ENCODE measurements at places on chromosomes 7 and 10. TPM values are rescaled to one million over a fixed set of nuclear protein-coding genes. Genes with fewer than 3 reads are reported as not detected.

DNA sequence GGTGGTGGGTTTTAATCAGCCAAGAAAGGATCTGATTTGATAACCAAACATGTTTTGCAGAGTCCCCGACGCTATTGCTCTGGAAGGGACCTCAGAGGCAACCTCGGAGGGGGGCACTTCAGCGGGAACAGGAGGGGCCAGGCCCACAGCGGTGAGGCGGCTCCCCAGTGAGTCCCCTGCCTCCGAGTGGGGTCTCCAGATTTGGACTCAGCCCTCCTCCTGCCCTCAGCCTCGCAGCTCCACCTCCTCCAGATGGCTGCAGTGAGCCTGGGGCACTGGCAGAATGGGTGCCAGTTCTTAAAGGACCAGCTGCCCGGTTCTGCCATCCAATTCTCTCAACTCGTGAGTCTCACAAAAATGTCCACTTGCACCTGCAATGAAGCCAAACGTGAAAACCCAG, 61.0 kb upstream of the NANOS1 start:
- H3K27me3 ChIP-seq = peaks cover 5% of the 10 kb centered on the region
- no peak for DNase-seq
- H3K4me3 ChIP-seq = no peak overlapping the region
- no peak overlapping the region for H3K27ac ChIP-seq
- no peaks in the 10 kb centered on the region for H3K4me1 ChIP-seq

DNA sequence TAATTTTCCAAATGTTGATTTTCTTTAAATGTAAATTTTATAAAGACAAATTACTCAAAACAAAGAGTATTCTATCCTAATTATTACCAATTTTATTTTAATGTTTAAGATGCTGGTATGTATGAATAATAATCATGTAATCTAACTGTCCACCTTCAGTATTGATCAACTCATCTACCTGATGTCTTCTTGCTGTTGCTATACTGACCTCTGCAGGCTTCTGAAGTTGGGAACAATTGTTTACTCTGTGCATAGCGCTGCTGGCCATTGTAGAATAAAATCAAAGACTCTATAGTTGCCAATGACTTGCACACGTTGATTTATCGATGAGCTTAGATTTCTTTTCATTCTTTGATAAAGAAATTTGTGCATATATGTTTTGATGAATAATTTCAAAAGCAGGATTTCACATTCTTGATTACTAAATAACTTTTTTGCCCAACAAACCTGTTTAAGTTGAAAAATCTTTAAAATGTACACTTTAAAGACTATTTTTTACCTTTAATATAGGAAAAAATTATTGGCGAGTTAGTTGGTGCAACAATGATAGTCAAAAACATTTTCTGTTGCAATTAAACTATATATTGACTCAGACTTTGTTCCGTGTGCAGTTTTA, 282.3 kb downstream of the TFEC start:
- H3K27me3 ChIP-seq = no peaks in the 10 kb centered on the region
- H3K4me1 ChIP-seq = peaks cover 4% of the 10 kb centered on the region
- H3K36me3 ChIP-seq = no peaks in the 10 kb centered on the region
- H3K4me3 ChIP-seq = no peak overlapping the region
- H3K27ac ChIP-seq = no peak overlapping the region

- H3K4me1 ChIP-seq = no peaks in the 10 kb centered on the region
- H3K36me3 ChIP-seq = no peaks in the 10 kb centered on the region
- no peak overlapping the region for H3K4me3 ChIP-seq
- no peak overlapping the region for H3K27ac ChIP-seq
- DNase-seq = no peak
Measured at GRCh38 chr7:135560631-135561030, 2.9 kb downstream of the NUP205 start.

DNA sequence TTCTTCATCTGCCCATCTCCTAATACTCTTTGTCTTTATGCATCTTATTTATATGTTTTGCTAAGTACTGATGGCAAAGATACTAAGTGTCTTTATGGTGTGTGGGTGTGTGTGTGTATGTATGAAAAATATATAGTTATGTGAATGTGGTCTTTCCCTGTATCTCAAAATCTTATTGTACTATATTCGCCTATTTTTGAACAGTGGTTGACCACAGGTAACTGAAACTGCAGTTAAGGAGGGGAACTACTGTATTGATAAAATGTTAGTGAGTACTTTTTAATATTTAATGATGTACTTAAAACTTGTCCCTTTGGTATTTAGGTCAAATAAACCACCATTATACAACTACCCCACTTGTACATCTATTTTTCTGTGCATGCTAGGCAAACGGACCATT, 85.9 kb downstream of the ADD3 start:
- no peak overlapping the region for H3K4me3 ChIP-seq
- H3K36me3 ChIP-seq = no peaks in the 10 kb centered on the region
- H3K27ac ChIP-seq = no peak overlapping the region
- peaks cover 18% of the 10 kb centered on the region for H3K4me1 ChIP-seq

DNA sequence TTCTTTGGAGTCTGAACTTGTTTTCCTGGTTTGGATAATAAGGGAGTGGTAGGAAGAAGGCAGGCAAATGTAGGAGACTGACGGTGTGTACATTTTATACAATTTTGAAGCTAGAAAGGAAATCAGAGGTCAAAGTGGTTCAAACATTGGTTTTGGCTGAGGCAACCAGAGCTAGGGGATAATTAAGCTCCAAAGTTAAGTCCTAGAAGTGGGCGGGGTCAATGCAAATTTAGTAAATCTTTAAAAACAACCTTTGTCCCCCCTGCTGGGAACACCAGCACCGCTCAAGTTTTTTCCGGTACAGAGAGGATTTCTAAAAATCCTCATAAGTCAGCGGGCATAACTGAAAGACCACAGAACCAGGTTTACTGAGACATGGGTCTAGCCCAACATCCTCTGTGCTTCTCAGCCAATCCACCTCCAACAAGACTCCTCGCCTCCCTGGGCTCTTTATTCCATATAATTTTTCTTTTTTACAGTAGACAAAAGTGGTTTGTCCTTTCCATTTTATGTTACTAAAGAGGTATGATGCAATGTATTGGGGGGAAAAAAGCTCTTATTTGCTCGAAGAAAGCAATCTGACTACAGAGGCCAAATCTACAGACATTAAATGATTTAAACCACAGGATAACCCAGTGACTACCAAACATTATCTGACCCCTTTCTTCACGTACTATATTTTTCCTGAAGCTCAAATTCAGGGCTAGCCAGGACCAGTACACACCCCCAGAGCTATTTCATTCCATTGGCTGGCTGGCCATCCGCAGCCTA, 1.6 kb downstream of the GLUD1 start:
- H3K27me3 ChIP-seq = no peaks in the 10 kb centered on the region
- H3K4me3 ChIP-seq = peak overlapping the region; percentile 93
- H3K4me1 ChIP-seq = peaks cover 52% of the 10 kb centered on the region
- H3K36me3 ChIP-seq = peaks cover 3% of the 10 kb centered on the region
- no peak for DNase-seq
- H3K27ac ChIP-seq = peak overlapping the region; percentile 95

- peaks cover 22% of the 10 kb centered on the region for H3K4me1 ChIP-seq
- H3K4me3 ChIP-seq = peak within 1 kb of the TSS; percentile 76
- H3K27ac ChIP-seq = peak within 1 kb of the TSS; percentile 76
Measured at GRCh38 chr10:13528875-13529713, at the start of gene BEND7. Gene BEND7 (minus strand): TSS chr10:13529014. CDS start chr10:13528533, 481 bp downstream.

DNA sequence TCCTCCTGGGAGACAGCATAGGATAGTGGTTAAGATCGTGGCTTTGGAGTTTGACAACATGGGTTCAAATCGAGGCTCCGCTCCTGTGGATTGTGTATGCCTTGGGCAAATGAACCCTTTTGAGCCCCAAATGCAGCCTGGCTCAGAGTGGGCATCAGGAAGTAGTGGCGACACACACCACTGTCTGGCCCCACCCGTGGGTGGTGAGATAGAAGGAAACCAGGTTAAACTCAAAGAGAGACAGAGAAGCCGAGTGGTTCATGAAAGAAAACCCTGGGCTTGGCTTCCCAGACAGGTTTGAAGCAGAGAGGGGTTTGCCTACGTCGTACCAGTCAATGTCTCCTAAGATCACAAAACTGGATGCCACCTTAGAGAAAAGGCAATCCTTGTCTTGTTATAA, 57.7 kb downstream of the PRTFDC1 start:
- no peak overlapping the region for H3K4me3 ChIP-seq
- H3K36me3 ChIP-seq = no peaks in the 10 kb centered on the region
- peak overlapping the region; percentile 95 for H3K27ac ChIP-seq
- H3K27me3 ChIP-seq = no peaks in the 10 kb centered on the region
- H3K4me1 ChIP-seq = peaks cover 60% of the 10 kb centered on the region

DNA sequence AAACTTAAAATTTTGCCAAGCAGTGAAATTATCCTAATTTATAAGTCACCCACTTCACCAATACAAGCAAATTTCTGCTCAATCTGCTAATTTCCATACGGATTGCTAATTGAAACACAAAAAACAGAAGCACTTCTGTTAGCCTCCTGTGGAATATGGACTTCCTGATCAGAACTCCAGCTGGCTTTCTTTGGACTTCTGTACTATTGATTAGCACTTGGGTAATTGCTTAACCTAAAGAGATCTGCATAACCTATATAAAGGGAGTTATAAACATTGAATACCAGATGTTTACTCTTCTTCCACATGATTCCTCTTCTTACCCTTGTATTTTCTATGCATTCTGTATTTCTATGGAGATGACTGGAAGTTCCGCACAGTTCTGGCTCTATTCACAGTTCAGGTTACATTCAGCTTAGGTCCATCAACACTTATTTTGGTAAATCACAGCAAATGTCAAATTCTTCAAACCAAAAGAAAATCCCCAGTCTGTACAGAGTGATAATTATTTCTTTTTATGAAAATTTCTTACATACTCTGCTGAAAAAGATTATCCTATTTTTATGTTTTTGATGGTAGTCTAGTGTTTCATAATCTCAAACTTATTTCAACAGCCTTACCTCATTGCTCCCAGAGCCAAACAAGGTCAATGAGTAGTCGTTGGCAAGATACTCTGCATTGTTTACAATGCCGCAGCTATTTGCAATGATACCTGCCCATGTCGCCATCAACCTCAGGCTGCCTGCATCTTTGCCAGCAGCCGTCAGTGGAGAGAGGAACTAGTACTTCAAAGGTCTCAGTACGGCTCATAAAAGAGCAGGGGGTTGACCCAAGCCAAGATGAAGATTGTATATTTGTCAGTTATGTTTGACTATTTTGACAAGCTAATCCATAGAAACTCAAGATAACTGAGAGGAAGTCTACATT, 225.6 kb downstream of the AHR start:
- H3K4me3 ChIP-seq = peak overlapping the region; percentile 54
- H3K27me3 ChIP-seq = no peaks in the 10 kb centered on the region
- no peak for DNase-seq

GRCh38 chr10:57218382-57218781, 857.3 kb upstream of the ZWINT start:
- no peak for DNase-seq
- no peak overlapping the region for H3K27ac ChIP-seq
- no peak overlapping the region for H3K4me3 ChIP-seq
- H3K36me3 ChIP-seq = no peaks in the 10 kb centered on the region

DNA sequence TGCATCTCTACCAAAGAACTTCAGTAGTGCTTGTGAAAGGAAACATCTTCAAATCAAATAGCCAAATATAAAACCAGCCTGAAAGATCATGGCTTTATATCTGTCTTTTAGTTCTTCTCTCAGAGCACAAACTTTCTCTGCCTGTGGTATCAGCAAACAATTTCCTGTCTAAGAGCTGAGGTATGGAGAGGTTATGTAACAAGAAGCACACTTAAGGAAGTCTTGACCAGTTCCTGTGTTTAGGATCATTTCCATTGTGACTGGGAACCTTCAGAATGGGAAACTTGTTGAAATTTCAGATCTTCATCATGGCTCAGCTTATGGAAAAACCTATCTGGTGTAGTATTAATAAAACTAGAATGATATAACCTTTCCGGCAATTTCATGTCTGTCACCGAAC, 148.8 kb downstream of the MBL2 start:
- peaks cover 12% of the 10 kb centered on the region for H3K4me1 ChIP-seq
- no peaks in the 10 kb centered on the region for H3K36me3 ChIP-seq
- no peak for DNase-seq
- H3K4me3 ChIP-seq = no peak overlapping the region
- no peaks in the 10 kb centered on the region for H3K27me3 ChIP-seq

GRCh38 chr7:30084212-30084611, 50.6 kb upstream of the MTURN start:
- peaks cover 4% of the 10 kb centered on the region for H3K4me1 ChIP-seq
- no peak for DNase-seq
- H3K4me3 ChIP-seq = no peak overlapping the region
- no peaks in the 10 kb centered on the region for H3K27me3 ChIP-seq
- H3K36me3 ChIP-seq = peaks cover 24% of the 10 kb centered on the region
- H3K27ac ChIP-seq = no peak overlapping the region

DNA sequence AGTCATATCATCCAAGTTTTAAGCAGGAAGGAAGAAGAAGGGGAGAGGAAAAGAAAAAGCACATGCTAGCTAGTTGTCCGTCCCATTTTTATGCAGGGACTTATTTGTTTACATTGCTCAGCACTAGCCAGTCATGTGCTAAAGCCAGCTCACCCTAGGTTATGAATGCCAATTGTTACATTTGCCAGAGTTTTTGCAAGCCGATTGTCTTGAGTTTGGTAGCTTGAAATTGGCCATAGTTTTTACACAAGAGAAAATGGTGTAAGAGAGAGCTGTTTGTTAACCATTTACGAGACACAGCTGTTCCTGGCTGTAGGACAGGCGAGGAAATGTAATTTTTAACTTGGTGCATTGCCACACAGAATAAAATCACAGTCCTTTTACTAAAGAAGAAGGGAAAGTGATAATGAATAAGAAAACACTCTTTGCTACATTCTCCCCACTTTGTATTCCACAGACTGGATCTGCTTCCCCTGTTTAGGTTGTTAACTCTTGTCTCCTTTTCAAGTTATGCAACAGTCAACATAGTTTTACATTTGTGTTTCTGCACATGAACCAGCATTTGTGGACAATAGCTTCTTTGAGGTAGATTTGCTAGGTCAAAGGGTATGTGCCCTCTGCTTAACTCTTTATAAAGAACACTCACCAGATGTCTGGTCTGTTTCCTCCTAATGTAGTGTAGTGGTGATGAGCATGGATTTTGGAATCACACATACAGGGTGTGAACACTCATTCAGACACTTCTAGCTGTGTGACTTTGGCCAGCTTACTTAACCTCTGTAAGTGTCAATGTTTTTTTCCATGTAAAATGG, 357.2 kb downstream of the LRMDA start:
- H3K36me3 ChIP-seq = no peaks in the 10 kb centered on the region
- no peak overlapping the region for H3K27ac ChIP-seq
- no peak overlapping the region for H3K4me3 ChIP-seq
- peaks cover 10% of the 10 kb centered on the region for H3K27me3 ChIP-seq
- H3K4me1 ChIP-seq = peaks cover 5% of the 10 kb centered on the region

- DNase-seq = no peak
- H3K27ac ChIP-seq = no peak overlapping the region
- no peaks in the 10 kb centered on the region for H3K4me1 ChIP-seq
Measured at GRCh38 chr10:56181607-56182006, 179.5 kb downstream of the ZWINT start.

GRCh38 chr10:67629461-67629971, 66.5 kb downstream of the CTNNA3 start:
- peak overlapping the region; percentile 43 for H3K27ac ChIP-seq
- H3K36me3 ChIP-seq = no peaks in the 10 kb centered on the region
- no peak for DNase-seq
- H3K27me3 ChIP-seq = no peaks in the 10 kb centered on the region
- no peak overlapping the region for H3K4me3 ChIP-seq
- peaks cover 12% of the 10 kb centered on the region for H3K4me1 ChIP-seq

Gene PAX4
- total RNA-seq = not detected

Gene RBM20
- total RNA-seq = 1.4 TPM

Gene BICC1
- 32.4 TPM for total RNA-seq
